ENCODE measurements at places on chromosomes 2 and 18.

DNA sequence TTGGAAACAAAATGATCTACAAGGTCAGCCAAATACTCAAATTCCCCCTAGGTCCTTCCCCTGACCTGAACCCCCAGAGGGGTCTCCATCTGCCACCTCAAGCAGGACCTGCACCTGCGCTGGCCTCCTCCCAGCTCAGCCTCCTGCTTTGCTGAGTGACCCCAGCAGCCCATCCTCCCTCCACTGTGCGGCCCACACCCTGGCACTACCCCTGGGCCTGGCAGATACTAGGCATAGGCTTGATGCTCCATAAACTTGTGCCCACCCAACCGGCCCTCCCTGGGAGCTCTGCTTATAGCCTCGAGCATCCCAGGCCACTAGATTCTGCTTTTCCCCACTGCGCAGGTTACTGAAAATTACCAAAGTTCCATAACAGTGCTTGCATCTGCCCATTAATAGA is 156.2 kb downstream of the HDAC4 start:
- DNase-seq, result no peak

GRCh38 chr2:205273148-205273547 is 409.2 kb upstream of the NRP2 start:
- no peak for DNase-seq

GRCh38 chr2:141639809-141640208 is 491.0 kb downstream of the LRP1B start:
- no peak for DNase-seq

DNA sequence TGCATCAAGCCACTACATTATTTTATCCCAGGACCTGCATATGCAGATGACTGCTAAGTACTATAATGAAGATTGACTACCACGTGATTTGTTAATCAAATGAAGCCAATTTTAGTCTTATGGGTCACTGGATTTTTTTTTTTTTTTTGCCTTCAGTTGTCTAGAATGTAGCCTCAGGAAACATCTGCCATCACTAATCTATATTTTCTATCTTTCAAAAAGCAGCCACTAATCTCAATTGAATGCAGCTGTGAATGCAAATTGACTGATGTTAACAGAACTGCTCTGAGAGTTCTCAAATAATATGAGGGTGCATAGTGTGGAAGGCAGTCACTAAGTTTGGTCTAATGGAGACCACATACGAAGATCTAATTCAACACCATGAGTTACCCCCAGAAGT is 106.3 kb downstream of the ABCA12 start:
- DNase-seq, result no peak

GRCh38 chr18:76369791-76370190 is 125.3 kb downstream of the ZNF516 start:
- DNase-seq, result no peak

GRCh38 chr2:51710222-51710621 is 678.3 kb upstream of the NRXN1 start:
- DNase-seq, result no peak

DNA sequence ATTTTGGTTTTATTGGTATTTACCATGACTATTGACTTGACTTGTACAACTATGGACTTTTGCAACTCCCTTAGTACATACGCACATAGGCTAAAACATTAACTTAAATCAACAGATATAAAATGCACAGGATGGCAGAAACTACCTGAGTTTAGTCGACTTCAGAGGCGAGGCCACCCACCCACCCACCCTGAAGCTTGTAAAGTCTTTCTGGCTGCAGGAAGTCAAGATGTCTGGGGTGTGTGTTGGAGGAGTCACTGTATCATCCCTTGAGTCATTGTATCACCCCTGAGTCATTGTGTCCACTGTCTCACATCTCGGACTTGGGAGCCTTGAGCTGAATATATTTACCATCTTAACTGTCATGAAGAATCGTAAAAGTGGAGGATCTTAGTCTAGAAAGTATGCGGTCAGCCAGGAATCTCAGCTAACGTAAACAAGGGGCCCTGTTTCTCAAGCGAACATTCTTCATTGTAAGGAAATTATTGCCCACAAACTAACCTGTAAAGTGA is 140.0 kb upstream of the ST6GAL2 start:
- DNase-seq, result no peak

DNA sequence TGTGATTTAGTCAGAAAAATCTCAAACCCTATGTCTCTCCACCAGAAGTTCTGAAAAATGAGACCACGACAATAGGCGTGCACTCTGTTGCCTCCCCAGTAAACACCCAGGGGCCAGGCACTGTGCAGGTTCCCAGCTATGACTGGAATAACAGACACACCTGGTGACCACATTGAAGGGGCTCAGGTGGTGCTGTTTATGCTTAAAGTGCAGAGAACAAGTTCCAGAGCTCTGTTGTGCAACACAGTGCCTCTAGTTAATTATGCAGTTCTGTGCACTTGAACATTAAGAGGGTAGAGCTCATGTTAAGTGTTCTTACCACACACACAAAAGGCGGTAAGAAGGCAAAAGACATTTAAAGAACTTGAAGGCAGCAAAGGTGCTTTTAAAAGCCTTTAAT is 52.6 kb upstream of the AFF3 start:
- no peak for DNase-seq

- no peak for DNase-seq
Measured at GRCh38 chr18:2657788-2658458, 2.4 kb downstream of the SMCHD1 start.

DNA sequence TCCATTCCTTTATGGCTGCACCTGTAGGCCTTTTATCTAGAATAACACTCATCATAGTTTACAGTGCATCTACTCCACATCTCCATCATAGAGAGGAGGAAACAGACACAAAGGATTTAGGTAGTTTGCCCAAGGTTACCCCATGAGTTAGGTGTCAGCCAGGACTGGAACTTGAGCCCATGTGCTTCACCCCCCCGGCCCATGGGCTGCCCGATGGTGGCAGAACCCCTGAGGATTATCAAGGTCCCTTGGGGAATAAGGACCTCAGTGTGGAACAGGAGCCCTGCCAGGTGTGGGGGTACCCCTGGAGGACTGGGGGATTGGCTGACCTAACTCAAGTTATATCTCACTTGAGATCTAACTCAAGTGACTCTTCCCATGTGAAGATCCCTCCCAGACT is 146.3 kb upstream of the OTX1 start:
- DNase-seq, result no peak

DNA sequence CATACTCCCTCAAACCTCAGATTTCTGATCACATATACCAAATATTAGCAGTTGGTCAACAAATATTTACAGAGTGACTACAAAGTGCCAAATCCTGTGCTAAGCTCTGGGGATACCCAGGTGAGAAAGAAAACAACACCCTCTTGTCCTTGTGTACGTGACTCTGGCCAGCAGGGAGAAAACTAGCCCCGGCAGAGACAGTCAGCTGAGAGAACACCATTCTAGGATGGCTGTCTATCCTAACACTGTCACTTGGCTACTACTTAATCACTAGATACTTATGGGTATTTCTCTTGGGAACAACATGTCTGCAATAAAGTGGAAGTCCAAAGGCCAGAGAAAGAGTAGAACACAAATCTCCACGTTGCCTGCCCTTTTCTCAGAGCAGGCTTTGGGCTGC is 57.9 kb upstream of the CD226 start:
- no peak for DNase-seq

- DNase-seq, result no peak
Measured at GRCh38 chr18:59054496-59055287, 85.0 kb upstream of the SEC11C start.

- DNase-seq, result peak; percentile 42
Measured at GRCh38 chr2:8680822-8681760, 765 bp upstream of the ID2 start.

GRCh38 chr18:6079406-6079805 is 184.1 kb upstream of the TMEM200C start:
- no peak for DNase-seq

- no peak for DNase-seq
Measured at GRCh38 chr2:148565272-148565894, 79.2 kb upstream of the EPC2 start.

DNA sequence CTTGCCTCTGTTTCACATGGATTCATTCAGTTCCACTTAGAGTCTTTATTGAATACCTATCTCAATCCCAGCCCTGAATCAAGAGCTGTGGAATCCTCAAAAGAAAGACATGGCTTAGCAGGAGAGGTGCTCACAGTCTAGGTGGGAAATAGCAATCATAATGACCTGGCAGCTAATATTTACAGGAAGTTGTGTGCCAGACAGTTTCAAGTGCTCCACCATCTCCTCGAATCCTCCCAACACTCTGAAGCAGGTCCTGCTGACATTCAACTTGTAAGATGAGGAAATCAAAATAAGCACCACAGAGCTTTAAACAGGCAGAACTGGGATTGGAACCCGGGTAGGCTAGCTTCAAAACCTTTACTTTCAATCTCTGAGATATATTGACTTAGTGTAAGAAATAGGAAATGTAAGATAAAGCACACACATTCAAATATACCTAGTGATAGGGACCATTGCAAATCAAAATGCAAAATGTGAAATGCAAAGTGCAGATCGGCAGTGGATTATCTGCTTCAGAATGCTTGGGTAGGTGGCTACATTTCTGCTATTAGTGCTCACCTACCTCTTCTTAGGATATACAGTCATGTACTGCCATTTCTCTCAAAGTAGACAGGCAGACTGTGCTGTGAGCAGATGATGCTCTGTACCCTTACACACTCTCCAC is 182.0 kb downstream of the PRKCE start:
- DNase-seq, result no peak

DNA sequence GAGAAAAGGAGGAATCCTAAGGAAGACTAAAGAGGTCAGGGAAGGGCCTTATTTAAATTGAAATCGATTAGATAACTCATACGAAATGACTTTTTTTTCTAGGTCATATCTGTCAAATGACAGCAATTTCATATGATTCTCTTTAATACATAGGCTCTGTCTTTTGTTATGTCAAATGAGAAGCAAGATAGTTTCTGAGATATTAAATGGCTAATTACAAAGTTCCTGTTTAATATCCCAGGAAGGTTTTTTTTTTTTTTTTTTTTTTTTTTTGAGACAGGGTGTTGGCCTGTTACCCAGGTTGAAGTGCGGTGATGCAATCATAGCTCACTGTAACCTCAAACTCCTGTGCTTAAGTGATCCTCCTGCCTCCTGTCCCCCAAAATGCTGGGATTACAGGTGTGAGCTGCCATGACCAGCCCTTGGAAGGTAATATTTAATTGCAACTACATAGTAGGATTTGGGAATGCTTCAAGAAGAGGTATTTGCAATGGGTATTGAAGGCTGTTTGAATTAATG is 48.0 kb upstream of the RMND5A start:
- DNase-seq, result no peak

DNA sequence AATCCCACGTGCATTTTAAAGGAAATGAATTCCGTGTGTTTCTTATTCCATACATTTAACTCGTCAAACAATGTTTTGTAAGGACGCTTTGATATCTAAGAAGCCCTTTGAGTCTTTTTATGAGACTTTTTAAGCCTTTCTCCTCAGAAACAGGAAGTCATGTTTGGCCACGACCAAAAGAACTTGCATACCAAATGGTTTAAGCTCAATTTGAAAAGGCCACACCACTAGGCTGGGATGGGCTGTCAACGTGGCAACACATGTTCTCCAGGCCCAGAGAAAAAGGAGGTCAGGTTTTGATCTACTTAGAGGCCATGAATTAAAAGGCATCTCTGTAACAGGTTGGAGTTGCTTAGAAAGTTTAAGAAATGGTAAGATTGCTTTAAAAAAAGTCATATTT is 441.8 kb downstream of the CMPK2 start:
- DNase-seq, result no peak

GRCh38 chr18:9575558-9575957 is 38.8 kb downstream of the PPP4R1 start:
- DNase-seq, result no peak

GRCh38 chr2:31284107-31284506 is 50.2 kb downstream of the EHD3 start:
- no peak for DNase-seq

GRCh38 chr2:235263205-235264120 is 230.4 kb upstream of the AGAP1 start:
- no peak for DNase-seq

GRCh38 chr18:37272841-37273240 is 292.8 kb downstream of the CELF4 start:
- DNase-seq, result no peak

GRCh38 chr2:147469471-147469870 is 375.4 kb upstream of the ACVR2A start:
- DNase-seq, result no peak

DNA sequence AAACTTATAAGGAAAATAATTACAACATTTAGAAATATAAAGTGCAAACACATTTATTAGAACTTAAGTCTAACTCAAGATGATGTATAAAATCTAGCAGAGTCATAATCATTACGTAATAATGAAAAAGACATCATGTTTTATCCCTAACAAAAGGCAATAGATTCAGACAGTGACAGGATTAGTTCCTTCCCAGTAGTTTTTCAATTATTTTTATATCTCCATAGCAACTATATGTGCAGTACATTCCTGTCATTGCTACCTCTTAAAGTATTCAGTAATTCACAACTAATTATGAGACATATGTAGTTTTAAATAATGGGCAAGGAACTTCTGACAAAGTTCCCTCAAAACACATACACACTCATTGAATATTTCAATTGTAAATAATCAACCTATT is 687.9 kb downstream of the CCDC85A start:
- DNase-seq, result no peak

- no peak for DNase-seq
Measured at GRCh38 chr18:73254564-73254963, 386.8 kb upstream of the NETO1 start.

- DNase-seq, result no peak
Measured at GRCh38 chr2:132366421-132367180, 50.0 kb upstream of the GPR39 start.

- DNase-seq, result no peak
Measured at GRCh38 chr2:129610766-129611165, 368.7 kb upstream of the RAB6C start.

- DNase-seq, result no peak
Measured at GRCh38 chr18:67590571-67591141, 74.1 kb upstream of the DSEL start.

GRCh38 chr2:63926815-63927214 is 85.1 kb downstream of the UGP2 start:
- DNase-seq, result no peak

DNA sequence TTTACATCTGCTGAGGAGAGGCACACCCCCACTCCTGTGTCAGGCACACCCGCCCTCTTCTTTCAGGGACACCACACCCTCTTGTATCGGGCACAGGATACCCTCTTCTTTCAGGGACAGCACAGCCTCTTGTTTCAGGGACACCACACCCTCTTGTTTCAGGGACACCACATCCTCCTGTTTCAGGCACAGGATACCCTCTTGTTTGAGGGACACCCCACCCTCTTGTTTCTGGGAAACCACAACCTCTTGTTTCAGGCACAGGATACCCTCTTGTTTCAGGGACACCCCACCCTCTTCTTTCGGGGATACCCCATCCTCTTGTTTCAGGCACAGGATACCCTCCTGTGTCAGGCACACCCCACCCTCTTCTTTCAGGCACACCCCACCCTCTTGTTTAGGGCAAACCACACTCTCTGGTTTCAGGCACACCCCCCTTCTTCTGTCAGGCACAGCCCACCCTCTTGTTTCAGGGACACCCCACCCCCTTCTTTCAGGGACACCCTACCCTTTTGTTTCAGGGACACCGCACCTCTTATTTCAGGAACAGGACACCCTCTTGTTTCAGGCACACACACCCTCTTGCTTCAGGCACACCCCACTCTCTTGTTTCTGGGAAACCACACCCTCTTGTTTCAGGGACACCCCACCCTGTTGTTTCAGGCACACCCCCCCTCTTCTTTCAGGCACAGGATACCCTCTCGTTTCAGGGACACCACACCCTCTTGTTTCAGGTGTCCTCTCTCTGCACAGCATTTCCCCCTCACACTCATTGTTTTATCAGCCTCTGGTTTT is 96.2 kb downstream of the TPO start:
- no peak for DNase-seq

Measured in activated gamma-delta T cell (primary cell).